ENCODE measurements at places on chromosomes 6 and 20. TPM values are rescaled to one million over a fixed set of nuclear protein-coding genes. Genes with fewer than 3 reads are reported as not detected.

C6orf141 gene
- 2.0 TPM for polyA plus RNA-seq

MLN gene
- polyA plus RNA-seq, result 2.1 TPM

ADGB gene
- 0.62 TPM for polyA plus RNA-seq

FHL5 gene
- polyA plus RNA-seq, result 0.27 TPM

BTN1A1 gene
- 0.22 TPM for polyA plus RNA-seq

TRIM31 gene
- not detected for polyA plus RNA-seq

GRCh38 chr6:101730954-101731353 is 337.4 kb downstream of the GRIK2 start:
- no peak for DNase-seq

DNA sequence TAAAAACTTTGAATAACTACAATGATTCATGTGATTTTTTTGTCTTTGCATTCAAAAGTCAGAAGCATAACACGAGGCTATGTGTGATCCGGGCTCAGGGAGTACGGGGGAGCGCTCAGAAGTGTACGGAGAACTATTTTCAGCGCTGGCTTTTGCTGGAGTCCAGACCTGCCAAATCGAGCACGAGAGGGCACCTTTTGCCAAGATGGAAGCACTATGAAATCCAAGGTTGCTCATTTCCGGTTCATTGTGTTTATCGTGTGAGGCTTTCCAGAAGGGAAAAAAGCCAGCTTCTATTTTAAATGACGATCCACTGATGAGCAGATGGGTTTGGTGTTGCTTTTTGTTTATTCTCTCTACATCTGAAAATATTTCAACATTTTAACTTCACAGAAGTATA is 11.3 kb downstream of the RAMACL start:
- no peak for DNase-seq

GRCh38 chr20:7723284-7723683 is 217.0 kb downstream of the HAO1 start:
- no peak for DNase-seq

DNA sequence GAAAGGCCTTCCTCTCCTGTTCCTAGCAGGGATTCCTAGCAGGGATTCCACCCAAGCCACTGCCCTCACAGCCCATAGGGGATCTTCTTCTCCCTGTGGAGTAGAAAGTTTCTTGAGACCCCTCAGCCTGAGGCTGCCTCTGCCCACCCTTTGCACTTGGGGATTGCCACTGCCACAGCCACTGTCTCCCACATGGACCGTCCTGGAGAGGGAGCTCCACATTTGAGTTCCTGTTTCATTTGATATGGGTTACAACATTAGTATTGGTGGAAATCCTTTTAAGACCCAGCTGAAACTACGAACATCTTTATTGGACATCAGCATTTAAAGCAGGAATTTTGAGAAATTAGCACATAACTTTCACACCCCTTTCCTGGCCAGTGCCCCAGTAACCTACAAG is 25.6 kb downstream of the HLA-G start:
- no peak for DNase-seq

- no peak for DNase-seq
These were observed 152.0 kb upstream of the CST7 start for GRCh38 chr20:24797113-24797512.

- peak; percentile 99 for DNase-seq
These were observed at the start of gene SOX4 for GRCh38 chr6:21593412-21593926. TSS of gene SOX4 (plus strand) at chr6:21593751. CDS start at chr6:21594535, 784 bp downstream.

All from left kidney (tissue), 8 donors.